ENCODE measurements at places on chromosomes 5 and 9.

- H3K4me1 ChIP-seq = peaks cover 14% of the 10 kb centered on the region
- H3K4me3 ChIP-seq = no peak overlapping the region
- H3K27me3 ChIP-seq = no peaks in the 10 kb centered on the region
- no peak overlapping the region for H3K27ac ChIP-seq
- H3K36me3 ChIP-seq = no peaks in the 10 kb centered on the region
- no peak for DNase-seq
Measured at GRCh38 chr5:20680718-20681302, 692.8 kb upstream of the CDH18 start.

DNA sequence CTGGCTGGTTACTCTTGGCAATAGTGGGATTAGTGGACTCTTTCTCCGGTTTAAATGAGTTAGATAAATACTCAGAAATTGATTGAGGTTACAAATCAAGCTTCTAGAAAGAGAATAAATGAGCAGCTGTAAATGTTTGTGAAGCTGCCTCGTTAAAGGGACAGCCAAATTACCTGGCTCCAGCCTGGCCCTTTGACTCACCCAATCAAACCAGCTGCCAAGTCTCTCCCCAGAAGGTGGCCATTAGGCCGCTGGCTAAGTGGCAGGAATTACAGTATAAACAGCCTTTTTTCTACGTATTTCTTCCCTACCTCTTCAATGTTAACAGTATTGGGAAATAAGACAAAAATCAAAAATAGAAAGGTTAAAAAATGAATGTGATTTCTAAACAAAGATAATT lies 46.0 kb upstream of the SRFBP1 start:
- H3K4me1 ChIP-seq = no peaks in the 10 kb centered on the region
- no peaks in the 10 kb centered on the region for H3K27me3 ChIP-seq
- DNase-seq = no peak
- no peak overlapping the region for H3K4me3 ChIP-seq
- H3K36me3 ChIP-seq = no peaks in the 10 kb centered on the region

DNA sequence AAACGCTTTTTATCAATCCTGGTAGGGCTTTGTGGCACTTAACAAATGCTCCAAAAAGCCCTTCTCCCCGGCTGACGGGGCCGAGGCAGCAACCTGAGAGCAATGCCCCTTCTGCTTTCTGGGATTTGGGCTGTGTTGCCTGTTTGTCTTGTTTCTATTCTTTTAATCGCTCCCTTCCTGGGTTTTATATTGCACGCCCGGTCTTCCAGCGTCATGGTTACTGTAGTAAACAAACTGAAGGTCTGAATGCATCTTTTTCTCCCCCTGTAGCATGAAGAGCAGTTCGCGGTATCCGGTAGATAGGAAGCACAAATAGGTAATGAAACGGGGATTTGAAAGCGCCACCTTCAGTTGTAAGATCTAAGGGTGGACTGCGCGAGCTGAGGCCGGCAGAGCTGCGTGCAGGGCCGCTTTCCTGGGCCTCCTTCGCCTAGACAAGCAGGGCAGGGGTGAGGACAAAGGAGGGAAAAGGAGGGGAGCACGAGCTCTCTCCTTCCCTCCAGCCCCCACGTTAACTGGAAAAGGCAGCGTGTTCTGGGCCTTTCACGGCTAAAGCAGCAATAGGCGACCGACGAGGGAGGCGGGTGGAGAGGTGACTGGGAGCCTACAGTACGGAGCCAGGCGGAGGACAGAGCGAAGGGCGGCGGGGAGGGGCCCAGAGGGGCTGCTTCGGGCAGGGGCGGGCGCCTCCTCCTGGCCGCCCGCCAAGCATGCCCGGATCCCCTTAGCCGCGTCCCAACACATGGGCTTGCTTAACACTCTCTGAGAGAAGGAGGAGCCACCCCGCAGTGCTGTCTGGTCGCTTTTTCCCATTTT lies 49.3 kb upstream of the ZNF366 start:
- peaks cover 9% of the 10 kb centered on the region for H3K4me1 ChIP-seq
- no peak overlapping the region for H3K27ac ChIP-seq
- H3K36me3 ChIP-seq = no peaks in the 10 kb centered on the region
- no peak overlapping the region for H3K4me3 ChIP-seq
- DNase-seq = no peak

GRCh38 chr5:7606840-7607465 lies 211.0 kb downstream of the ADCY2 start:
- DNase-seq = no peak
- H3K4me3 ChIP-seq = no peak overlapping the region
- H3K36me3 ChIP-seq = no peaks in the 10 kb centered on the region
- H3K4me1 ChIP-seq = no peaks in the 10 kb centered on the region
- peaks cover 15% of the 10 kb centered on the region for H3K27me3 ChIP-seq

GRCh38 chr5:96214442-96215197 lies 218.4 kb downstream of the PCSK1 start:
- DNase-seq = no peak
- H3K27ac ChIP-seq = no peak overlapping the region
- no peaks in the 10 kb centered on the region for H3K4me1 ChIP-seq
- H3K4me3 ChIP-seq = no peak overlapping the region
- no peaks in the 10 kb centered on the region for H3K27me3 ChIP-seq

GRCh38 chr5:72057816-72058215 lies 49.5 kb upstream of the MAP1B start:
- H3K4me3 ChIP-seq = no peak overlapping the region
- no peak for DNase-seq
- H3K27ac ChIP-seq = no peak overlapping the region

DNA sequence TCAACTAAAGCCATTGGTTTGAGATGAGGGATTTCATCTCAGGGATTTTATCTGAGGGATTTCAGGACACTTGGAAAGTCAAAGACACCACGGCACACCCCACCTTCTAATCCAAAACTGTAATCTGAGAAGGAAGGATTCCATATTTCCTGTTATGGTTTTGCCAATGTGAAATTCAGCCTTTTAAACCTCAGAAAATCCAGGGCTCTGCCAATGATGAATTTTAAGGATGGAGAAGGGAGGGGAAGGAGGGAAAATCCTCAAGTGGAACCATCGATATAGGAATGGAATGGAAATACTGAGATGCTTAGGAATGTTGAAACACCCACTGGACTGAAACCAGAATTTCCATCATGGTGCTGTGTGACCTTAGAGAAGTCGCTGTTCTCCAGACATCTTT lies 5.3 kb downstream of the C1QTNF3 start:
- no peak overlapping the region for H3K27ac ChIP-seq
- no peaks in the 10 kb centered on the region for H3K27me3 ChIP-seq
- no peak overlapping the region for H3K4me3 ChIP-seq
- no peaks in the 10 kb centered on the region for H3K4me1 ChIP-seq
- H3K36me3 ChIP-seq = no peaks in the 10 kb centered on the region

DNA sequence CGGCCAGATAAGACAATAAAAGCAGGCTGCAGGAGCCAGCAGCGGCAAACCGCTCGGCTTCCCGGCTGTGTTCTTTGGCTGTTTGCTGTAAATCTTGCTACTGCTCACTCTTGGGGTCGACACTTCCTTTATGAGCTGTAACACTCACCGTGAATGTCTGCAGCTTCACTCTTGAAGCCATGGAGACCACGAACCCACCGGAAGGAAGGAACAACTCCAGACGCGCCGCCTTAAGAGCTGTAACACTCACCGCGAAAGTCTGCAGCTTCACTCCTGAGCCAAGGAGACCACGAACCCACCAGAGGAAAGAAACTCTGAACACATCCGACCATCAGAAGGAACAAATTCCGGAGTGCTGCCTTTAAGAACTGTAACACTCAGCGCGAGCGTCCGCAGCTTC lies 451.7 kb downstream of the AGTPBP1 start:
- no peak overlapping the region for H3K27ac ChIP-seq
- DNase-seq = no peak
- no peak overlapping the region for H3K4me3 ChIP-seq
- no peaks in the 10 kb centered on the region for H3K36me3 ChIP-seq
- no peaks in the 10 kb centered on the region for H3K4me1 ChIP-seq

DNA sequence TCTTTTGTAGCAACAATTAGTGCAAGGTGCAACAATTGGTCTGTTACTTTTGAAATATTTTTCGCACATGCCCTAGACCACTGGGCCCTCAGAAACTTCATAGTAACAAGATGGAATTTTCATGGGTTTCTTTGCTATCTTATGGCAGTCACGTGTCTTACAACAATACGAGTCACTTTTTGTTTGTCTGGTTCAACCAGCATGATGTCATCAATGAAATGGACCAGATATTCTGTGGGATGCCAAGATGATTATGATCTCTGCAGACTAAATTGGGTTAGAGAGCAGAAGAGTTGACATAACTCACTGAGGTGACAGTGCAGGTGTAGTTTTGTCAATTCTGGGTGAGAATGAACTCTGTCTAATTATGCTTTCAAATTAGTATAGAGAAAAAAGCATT lies 239.6 kb upstream of the RIOK2 start:
- H3K27ac ChIP-seq = no peak overlapping the region
- H3K4me3 ChIP-seq = no peak overlapping the region
- H3K27me3 ChIP-seq = no peaks in the 10 kb centered on the region
- no peaks in the 10 kb centered on the region for H3K4me1 ChIP-seq
- no peaks in the 10 kb centered on the region for H3K36me3 ChIP-seq

DNA sequence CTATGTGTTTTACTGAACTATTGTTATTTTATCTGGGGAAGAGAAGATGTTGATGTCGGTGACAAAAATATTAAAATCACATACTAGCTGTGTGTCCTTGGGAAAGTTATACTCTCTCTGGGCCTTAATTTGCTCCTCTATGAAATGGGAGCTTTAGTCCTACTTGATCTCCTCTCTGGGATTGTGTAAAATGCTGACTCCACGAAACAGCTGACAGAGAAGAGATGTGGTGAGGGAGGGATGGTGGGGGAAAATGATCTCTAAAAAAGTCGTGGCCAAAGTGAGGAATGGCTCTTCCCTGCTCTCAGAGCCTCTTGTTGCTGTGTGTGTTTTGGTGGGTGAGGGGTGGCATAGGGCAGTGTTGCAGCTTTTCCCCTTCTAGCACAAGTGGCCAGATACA lies 173.7 kb downstream of the MELK start:
- H3K4me1 ChIP-seq = no peaks in the 10 kb centered on the region
- H3K27me3 ChIP-seq = peaks cover 64% of the 10 kb centered on the region
- no peak overlapping the region for H3K27ac ChIP-seq
- DNase-seq = no peak

DNA sequence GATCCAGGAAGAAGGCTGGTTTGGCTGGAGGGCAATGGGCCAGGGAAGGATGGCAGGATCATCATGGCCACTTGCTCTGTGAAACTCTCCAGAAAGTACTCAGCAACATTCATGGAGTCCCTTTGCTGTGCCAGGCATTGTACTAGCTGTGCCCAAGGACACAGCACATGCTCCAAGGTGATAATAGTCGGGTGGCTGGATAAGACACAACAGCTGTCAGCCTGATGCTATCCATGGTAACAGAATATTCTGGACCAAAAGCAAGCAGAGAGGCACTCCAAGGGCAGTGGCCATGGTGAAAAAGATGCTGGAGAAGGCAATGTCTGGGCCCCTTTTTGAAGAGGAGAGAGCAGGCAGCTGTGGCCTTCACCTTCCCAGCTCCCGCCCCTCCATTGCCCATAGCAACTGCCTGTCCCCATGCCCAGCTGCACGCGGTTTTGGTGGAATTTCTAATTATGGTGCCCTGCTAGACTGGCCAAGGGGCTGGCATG lies 113.8 kb upstream of the CPEB4 start:
- no peaks in the 10 kb centered on the region for H3K36me3 ChIP-seq
- no peak overlapping the region for H3K27ac ChIP-seq
- H3K4me1 ChIP-seq = peaks cover 14% of the 10 kb centered on the region
- no peak overlapping the region for H3K4me3 ChIP-seq
- DNase-seq = no peak

GRCh38 chr5:116379306-116379705 lies 195.3 kb downstream of the SEMA6A start:
- no peak overlapping the region for H3K27ac ChIP-seq
- no peaks in the 10 kb centered on the region for H3K27me3 ChIP-seq
- H3K4me1 ChIP-seq = no peaks in the 10 kb centered on the region
- no peak overlapping the region for H3K4me3 ChIP-seq
- no peaks in the 10 kb centered on the region for H3K36me3 ChIP-seq

DNA sequence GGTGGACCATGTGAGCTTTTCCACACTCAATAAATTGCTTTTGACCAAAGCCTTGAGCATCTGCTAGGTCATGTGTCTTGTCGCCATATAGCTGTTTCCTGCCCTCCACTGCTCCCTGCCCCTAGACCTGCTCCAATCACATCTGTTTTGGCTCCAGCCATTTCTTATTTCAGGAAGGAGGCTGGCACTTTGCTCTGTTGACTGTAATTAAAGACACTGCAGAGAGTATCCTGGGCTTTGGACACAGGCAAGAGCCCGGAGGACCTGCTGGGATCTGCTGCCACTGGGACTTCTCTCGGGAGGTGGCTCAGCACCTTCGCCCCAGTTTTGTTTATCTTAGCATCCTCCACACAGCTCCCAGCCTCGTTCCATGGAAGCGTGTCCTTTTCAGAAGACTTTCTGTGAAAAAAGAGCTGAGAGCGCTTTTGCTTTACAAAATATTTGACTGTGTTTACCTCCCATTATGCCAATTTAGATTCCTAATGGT lies 153.2 kb downstream of the MED10 start:
- H3K27ac ChIP-seq = no peak overlapping the region
- H3K4me3 ChIP-seq = no peak overlapping the region
- no peaks in the 10 kb centered on the region for H3K4me1 ChIP-seq
- peaks cover 9% of the 10 kb centered on the region for H3K27me3 ChIP-seq
- DNase-seq = no peak

DNA sequence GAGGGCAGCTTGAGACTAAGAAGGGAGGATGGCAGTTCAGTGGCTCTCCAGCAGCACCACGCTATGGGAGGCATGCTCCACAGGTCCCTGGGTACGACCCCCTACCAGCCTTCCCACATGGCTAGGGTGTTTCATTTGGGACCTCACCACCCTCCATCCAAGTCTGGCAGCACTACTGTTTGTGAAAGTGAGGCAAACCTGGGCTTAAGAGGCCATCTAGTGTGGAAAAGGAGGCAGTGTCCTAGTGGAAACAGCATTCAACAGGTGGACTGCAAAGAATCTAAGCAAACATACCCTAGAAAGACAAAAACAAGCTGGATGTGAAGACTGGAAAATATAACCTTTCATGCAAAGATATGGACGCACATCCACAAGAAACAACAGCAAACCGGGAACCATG lies 4.8 kb upstream of the C5orf47 start:
- no peaks in the 10 kb centered on the region for H3K36me3 ChIP-seq
- H3K27me3 ChIP-seq = no peaks in the 10 kb centered on the region
- H3K4me3 ChIP-seq = no peak overlapping the region
- H3K27ac ChIP-seq = no peak overlapping the region

GRCh38 chr5:139659695-139660101 lies 11.5 kb downstream of the CXXC5 start:
- no peaks in the 10 kb centered on the region for H3K27me3 ChIP-seq
- peak overlapping the region; percentile 33 for H3K4me3 ChIP-seq
- peak overlapping the region; percentile 78 for H3K27ac ChIP-seq
- H3K36me3 ChIP-seq = 0 out of 2 replicates have a peak, but pooled peaks cover 3% of the 10 kb centered on the region

- H3K36me3 ChIP-seq = peaks cover 11% of the 10 kb centered on the region
- peaks cover 93% of the 10 kb centered on the region for H3K4me1 ChIP-seq
- H3K27me3 ChIP-seq = no peaks in the 10 kb centered on the region
- peak overlapping the region; percentile 97 for H3K27ac ChIP-seq
Measured at GRCh38 chr9:94920420-94921091, 194.1 kb downstream of the AOPEP start.

- no peak overlapping the region for H3K27ac ChIP-seq
- DNase-seq = peak; percentile 36
- H3K4me3 ChIP-seq = no peak overlapping the region
Measured at GRCh38 chr9:126874546-126875314, 14.3 kb downstream of the ZBTB34 start.

- peaks cover 32% of the 10 kb centered on the region for H3K4me1 ChIP-seq
- DNase-seq = peak; percentile 89
- H3K27ac ChIP-seq = peak overlapping the region; percentile 73
- no peaks in the 10 kb centered on the region for H3K27me3 ChIP-seq
- no peaks in the 10 kb centered on the region for H3K36me3 ChIP-seq
Measured at GRCh38 chr9:111622626-111623025, 8.5 kb upstream of the DNAJC25 start.

Data from PC-9 (cell line).